Fibroblast of the aortic adventitia (primary cell): ENCODE measurements at places on chromosomes 3 and 15. TPM values are rescaled to one million over a fixed set of nuclear protein-coding genes. Genes with fewer than 3 reads are reported as not detected.

GRCh38 chr3:181712226-181712552 is 464 bp downstream of the SOX2 start:
- no peak for DNase-seq

DNA sequence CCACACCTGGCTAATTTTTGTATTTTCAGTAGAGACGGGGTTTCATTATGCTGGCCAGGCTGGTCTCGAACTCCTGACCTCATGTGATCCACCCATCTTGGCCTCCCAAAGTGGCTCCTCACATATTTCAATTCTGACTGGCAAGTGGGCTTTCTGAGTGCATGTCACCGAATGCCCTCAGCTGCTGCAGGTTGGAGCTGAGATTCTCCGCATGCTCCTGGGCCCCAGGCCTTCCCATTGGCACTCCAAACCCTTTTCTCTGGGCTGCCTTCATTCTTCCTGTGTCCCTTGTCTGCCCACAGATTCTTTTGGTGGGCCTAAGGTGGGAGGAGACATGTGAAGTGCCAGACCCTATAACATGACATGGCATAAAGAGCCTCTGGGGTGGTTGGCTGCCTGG is 67.3 kb downstream of the SYNM start:
- no peak for DNase-seq

A4GNT gene
- total RNA-seq, result not detected in 2 replicates

DNA sequence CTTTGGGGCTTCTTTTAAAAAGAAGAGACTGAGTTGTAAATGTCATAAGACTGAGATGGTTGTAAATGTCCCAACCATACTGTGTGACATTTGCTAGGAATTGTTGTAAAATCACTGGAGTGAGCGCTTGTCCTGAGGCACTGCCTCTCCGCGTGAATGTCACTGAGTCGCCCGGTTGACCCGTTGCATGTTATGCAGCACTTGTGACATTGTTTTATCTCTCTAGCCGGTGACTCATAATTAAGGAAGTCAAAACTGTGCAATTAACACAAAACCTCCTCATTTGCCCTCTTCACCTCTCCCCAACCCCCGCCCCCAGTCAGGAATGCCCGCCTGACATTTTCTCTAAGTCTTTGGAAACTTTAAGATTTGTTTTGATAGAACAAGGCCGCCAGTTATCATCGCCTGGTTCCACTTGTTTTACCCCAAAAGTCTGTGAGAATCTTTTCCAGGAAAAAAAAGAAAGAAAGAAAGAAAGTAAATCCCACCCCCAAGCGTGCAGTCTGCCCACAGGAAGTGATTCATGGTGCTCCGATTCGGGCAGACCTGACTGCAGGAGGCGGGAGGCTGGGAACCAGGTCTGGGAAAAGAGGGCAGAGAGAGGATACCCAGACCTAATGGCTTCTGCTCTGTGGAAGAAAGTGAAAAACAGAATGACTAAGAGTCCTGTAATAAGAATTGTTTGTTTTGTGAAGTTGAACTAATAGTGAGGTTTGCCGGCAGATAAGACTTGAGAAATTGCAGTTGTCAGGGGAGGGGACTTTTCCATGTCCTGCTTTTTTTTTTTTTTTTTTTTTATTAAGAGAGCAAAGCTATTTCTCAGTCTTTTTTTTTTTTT is 84.8 kb downstream of the SMAD3 start:
- peak; percentile 99 for DNase-seq

MRPS25 gene
- total RNA-seq, result 12.7 and 17.0 TPM in 2 replicates

- DNase-seq, result peak; percentile 73
These were observed 10.6 kb downstream of the UBR1 start for GRCh38 chr15:43095243-43095642.

DNA sequence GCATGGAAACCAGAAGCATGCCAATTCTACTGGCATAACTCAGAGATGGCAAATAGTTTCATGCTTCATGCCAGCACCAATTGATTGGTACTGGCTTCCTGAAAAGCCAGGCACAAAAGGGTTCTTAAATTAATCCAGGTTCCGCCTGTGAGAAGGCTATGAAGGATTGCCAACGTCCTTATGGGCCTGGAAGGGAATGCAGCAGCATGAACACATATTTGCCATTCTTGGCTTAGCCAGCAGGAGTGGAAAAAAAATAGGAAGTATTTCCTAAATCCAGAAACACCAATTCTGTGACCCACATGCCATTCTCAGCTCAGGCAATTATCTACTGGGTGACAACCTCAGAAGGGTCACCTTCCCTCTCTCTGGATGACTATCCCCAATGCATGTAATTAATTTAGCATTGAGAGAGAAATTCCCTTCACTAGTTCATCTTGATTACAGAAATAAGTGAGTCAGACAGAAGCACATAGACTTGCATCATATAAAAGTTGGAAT is 36.0 kb downstream of the ADAMTS9 start:
- DNase-seq, result peak; percentile 37

SST gene
- total RNA-seq, result not detected in 2 replicates

DNA sequence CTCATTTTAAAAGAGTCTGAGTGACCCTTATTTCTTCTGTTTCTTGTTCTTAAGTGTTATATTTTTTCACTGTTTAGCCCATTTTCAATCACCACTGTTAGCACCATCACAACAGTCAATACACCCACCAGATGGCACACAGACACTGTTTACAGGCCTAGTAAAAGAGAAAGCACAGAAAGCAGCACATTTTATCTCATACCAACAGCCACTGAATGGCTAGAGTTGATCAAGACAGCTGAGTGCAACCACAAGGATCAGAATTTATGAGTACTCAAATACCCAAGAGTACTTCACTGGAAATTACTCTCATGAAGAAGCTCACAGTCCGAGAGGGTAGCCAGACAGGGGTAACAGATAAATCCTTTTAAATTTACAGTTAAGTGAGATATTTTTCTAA is 127.0 kb downstream of the TFDP2 start:
- DNase-seq, result no peak

ALPK3 gene
- 0.18 and 0.65 TPM in 2 replicates for total RNA-seq

GRCh38 chr3:14460342-14461005 is 58.1 kb downstream of the SLC6A6 start:
- DNase-seq, result peak; percentile 99

DNA sequence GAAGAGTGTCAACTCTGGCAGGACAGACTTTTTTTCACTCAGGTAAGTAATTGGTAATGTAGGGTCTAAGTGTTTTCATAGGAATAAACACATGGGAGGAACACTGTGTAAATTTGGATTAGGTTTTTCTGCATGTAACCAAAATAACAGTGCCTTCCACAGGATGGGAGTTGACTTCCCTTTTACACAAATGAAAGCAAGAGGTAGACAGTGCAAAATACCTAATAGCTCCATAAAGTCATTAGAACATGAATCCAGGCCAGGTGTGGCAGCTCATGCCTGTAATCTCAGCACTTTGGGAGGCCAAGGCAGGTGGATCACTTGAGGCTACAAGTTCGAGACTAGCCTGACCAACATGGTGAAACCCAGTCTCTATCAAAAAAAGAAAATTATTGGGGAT is 25.5 kb upstream of the MYO1E start:
- DNase-seq, result no peak

DNA sequence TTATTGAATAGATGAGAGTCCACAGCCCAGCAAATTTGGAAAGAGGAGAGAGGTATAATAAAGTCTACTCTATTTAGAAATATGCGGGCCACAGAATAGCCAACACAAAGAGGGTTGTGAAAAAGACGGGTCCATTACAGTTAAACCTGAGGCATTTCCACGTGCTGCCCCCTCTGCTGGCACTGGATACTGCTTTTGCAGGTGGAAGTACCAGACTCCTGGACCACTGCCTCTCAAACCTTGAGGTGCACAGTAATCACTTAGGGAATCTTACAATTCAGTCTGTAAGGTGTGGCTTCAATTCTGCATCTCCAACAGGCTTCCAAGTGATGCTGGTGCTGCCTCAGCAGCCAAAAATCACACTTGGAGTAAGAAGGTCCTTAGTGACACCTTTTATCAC is 3.0 kb upstream of the TFDP2 start:
- DNase-seq, result no peak

TLR9 gene
- total RNA-seq, result not detected in 2 replicates

PP2D1 gene
- not detected in 2 replicates for total RNA-seq

SGO1 gene
- 0.90 and 14.5 TPM in 2 replicates for total RNA-seq

DNA sequence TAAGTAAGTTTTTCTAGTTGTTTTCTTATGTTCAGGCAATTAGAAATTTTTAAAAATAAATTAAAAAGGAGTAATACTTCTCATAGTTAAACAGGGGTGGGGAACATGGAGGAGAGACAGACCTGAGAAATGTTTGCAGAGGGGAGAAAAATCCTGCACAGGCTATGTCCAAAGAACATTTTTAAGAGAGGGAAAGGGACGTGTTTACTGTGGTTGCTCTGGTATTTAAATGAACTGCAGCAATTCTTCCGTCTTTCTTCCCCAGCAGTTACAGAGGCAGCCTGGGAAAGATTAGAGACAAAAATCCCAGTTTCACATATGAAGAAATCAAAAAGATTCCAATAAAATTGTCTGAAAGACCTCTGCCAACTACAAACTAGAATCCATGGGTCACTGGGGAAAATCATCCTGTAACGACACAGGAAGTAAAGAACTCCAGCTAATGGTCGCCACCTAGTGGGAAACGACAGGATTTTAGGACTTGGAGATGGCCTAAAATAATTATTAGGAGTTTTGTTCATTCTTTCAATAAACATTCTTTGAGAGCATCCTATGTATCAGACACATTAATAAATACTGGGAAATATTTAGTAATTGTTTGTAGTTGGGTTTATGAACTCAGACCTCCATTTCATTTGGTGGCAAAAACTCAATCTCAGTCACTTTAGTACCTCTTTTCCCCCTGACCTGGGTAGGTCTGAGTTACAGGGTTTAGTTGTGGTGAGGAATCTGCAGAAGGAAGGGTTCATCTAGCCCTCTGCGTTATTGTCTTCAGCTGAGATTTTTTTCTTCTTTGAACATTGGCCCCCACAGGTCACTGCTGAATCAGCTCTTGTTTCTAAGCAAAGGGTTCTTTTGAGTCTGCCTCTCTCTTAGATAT is 69.9 kb upstream of the GOLIM4 start:
- DNase-seq, result peak; percentile 90

- DNase-seq, result peak; percentile 45
These were observed 145.3 kb downstream of the TJP1 start for GRCh38 chr15:29676961-29677402.

SSUH2 gene
- not detected in 2 replicates for total RNA-seq

CPEB1 gene
- 25.5 and 40.9 TPM in 2 replicates for total RNA-seq

DNA sequence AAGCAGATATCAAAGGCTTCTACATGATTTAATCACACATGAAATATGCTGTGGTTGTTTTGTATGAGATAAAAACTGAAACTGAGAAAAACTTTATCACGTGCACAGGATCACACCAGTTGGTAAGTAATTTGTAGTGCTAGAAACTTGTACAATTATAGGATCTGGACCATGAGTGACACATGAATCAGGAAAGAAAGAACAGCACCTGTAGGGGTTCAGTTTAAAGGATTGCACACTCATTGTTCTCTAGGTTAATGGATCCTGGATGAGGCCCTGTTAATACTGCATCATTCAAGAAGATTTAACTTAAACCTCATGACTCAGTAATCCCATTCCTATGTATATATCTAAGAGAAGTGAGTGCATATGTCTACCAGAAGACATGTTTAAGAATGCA is 87.9 kb downstream of the STT3B start:
- no peak for DNase-seq

- no peak for DNase-seq
These were observed 34.7 kb downstream of the ADAMTS9 start for GRCh38 chr3:64653101-64653500.

GRCh38 chr3:99902091-99902490 is 84.4 kb downstream of the CMSS1 start:
- DNase-seq, result peak; percentile 15

CEP63 gene
- total RNA-seq, result 19.4 and 28.9 TPM in 2 replicates

- DNase-seq, result no peak
These were observed 83.8 kb downstream of the APBA2 start for GRCh38 chr15:28969511-28970085.

SLC12A1 gene
- under 0.01 TPM in 1 of 2 replicates, not detected in the other for total RNA-seq

DNA sequence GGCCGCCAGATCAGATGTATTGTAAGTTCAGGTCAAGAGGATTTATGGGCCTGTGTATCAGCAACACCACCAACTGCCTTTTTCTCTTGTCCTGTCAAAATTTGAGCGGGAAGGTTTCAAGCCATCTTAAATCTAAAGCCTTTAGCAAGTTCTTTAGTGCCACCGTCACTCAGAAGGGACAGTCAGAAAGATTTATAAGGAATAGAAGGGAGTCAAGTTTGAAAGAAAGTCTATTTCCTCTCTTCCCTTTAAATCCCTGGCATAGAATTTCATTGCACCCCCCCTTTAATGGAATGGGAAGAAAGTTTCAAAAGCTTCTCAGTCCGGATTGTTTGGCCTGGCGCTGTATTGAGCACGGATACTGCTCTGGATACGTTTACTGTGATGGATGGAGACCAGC is 359.4 kb downstream of the FEZF2 start:
- no peak for DNase-seq

PATL2 gene
- 0.72 and 0.82 TPM in 2 replicates for total RNA-seq
